ENCODE measurements at places on chromosomes 12 and 14.

- DNase-seq: no peak
These were observed 7.4 kb downstream of the PPP1R13B start for GRCh38 chr14:103840014-103840413.

DNA sequence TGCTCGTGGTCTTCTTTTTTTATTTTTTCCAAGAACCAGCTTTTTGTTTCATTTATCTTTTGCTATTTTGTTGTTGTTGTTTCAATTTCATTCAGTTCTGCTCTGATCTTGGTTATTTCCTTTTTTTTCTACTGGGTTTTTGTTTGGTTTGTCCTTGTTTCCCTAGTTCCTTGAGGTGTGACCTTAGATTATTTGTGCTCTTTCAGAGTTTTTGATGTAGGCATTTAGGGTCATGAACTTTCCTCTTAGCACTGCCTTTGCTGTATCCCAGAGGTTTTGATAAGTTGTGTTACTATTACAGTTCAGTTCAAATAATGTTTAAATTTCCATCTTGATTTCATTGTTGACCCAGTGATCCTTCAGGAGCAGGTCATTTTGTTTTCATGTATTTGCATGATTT lies 3.3 kb upstream of the SERPINA11 start:
- no peak for DNase-seq

DNA sequence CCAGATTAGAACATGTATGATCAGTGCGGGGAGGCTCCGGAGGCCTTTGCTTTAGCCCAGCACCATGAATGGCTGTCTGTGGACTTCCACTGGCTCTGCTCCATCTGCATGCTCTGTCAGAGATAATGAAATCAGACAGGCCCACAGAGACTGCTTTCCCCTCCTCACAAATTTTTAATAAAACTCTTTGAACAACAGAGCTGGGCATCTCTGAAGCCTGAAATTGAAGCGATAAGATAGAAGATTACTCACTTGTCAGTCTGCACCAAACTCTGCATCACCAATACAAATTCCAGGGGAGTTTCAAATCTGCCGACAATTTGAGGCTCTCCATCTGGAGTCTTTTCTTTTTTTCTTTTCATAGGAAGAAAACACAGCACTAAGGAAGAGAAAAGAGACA lies 110.0 kb downstream of the DYRK2 start:
- no peak for DNase-seq

DNA sequence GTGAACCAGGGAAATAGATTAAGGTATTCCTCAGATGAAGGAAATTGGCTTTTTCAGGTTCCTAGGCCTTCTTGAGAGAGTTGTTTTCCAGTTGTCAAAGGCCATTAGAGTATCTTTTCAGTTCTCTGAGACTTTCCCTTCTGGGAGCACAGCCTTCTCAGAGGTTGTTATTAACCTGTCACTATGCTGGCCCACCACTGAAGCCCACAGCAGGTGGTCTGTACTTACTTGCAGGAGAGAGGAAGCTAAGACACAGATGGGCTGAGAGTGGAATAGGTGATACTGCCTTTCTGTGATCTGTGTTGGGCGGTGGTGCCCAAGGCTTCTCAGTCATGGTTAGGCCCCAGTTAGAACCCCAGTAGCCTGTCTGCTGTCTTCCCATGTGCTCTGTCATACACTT lies 22.8 kb upstream of the GALNT16 start:
- DNase-seq: no peak

GRCh38 chr12:28954333-28954732 lies 194.7 kb upstream of the FAR2 start:
- DNase-seq: no peak

- no peak for DNase-seq
These were observed 43.7 kb downstream of the HSPB8 start for GRCh38 chr12:119222222-119222951.

DNA sequence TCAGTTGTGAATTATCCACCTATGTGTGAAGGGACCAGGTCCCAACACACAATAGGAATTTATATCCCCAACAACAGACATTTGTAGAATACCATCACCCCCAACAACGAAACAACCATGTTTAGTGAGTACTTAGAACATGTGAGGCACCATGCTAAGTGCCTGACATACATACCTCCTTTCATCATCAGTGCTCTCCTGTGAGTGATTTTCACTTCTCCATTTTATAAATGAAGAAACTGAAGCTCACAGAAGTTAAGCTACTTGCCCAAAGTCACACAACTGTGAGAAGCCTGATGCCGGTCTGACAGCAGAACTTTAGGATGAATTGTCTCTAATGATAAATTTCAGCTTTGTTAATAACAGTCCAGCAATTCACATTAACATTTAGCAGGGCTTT lies 35.4 kb downstream of the SPTB start:
- DNase-seq: no peak

DNA sequence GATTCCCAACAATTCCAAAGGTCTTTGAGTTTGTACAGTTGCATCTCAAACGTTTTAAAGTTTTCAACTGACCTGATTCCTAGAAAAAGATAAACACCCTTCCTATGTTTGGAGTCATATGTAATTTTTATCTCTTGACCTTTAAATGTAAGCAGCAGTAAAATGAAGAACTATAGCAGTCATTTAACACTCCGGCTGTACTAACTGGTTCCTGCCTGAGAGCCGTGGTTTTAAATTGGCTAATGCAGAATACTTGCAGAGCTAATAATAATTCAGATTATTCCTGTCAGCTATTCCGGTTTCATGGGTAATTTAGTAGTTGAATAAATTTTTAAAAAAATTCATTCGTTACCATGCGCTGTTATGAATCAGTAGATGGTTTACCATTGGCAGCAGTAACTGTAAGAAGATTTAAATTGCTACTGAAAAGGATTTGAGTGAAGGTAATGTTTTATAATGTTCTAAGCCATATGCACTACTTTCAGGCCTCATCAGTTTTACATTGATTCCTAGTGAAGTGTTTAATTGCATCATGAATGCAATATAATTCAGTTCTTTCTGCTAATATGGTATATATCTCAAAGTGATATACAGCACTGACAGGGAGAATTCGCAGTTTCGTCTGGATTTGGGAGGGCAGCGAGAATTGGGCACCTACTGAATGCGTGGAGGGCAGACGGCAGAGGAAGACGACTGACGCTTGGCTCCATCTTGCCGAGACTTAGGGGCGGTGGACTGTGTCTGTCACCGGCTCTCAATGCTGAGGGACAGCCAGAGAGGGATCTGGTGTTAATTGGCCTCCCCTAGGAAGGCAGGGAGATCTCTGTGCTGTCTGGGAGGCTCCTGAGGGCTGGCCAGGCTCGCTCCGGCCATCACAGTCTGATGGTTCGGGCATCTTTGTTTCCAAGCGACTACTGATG lies 217.7 kb downstream of the PHETA1 start:
- no peak for DNase-seq

All from GOT3 (cell line).